ENCODE measurements at places on chromosomes 2 and 18.

DNA sequence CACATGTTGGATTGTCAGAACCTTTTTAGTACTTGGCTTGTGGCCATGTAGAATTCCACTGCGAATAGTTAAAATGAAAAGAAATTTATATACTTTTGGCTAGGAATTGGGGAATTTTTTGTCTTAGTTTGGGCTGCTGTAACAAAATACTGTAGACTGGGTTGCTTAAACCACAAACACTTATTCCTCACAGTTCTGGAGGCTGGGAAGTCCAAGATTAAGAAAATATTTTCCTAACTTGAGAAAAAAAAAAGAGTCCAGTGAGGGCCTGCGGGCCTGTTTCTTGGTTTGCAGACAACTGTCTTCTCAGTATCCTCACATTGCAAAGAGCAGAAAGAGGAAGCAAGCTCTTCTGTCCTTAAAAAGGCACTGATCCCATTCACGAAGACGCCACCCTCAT, 81.9 kb downstream of the CD226 start:
- no peak for DNase-seq

- DNase-seq: no peak
Observed at GRCh38 chr2:43572244-43572643, 23.6 kb downstream of the THADA start.

DNA sequence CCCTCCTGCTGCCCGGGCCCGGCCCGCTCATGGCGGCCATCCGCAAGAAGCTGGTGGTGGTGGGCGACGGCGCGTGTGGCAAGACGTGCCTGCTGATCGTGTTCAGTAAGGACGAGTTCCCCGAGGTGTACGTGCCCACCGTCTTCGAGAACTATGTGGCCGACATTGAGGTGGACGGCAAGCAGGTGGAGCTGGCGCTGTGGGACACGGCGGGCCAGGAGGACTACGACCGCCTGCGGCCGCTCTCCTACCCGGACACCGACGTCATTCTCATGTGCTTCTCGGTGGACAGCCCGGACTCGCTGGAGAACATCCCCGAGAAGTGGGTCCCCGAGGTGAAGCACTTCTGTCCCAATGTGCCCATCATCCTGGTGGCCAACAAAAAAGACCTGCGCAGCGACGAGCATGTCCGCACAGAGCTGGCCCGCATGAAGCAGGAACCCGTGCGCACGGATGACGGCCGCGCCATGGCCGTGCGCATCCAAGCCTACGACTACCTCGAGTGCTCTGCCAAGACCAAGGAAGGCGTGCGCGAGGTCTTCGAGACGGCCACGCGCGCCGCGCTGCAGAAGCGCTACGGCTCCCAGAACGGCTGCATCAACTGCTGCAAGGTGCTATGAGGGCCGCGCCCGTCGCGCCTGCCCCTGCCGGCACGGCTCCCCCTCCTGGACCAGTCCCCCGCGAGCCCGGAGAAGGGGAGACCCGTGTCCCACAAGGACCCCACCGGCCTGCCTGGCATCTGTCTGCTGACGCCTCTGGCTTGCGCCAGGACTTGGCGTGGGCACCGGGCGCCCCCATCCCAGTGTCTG, 767 bp downstream of the RHOB start:
- DNase-seq: no peak

GRCh38 chr2:177282181-177282641, 17.7 kb upstream of the NFE2L2 start:
- no peak for DNase-seq

DNA sequence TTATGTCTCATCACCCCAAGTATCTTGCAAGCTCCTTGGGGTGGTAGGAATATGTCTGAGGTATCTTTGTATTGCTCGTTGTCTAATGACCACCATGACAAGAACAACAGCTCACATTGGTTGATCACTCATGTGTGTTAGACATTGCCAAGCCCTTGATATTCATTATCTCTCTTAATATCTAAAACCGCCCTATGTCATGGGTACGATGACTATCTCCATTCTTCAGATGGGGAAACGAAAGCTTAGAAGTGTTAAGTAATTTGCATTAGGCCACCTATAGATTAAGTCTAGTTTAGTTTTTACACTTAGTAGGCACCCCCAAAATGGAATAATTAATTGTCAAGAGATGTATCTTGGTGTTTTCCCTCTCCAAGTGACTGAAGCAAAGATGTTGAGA, 57.0 kb downstream of the ICOS start:
- DNase-seq: no peak
